ENCODE measurements at places on chromosomes 2 and 18. TPM values are rescaled to one million over a fixed set of nuclear protein-coding genes. Genes with fewer than 3 reads are reported as not detected.

DNA sequence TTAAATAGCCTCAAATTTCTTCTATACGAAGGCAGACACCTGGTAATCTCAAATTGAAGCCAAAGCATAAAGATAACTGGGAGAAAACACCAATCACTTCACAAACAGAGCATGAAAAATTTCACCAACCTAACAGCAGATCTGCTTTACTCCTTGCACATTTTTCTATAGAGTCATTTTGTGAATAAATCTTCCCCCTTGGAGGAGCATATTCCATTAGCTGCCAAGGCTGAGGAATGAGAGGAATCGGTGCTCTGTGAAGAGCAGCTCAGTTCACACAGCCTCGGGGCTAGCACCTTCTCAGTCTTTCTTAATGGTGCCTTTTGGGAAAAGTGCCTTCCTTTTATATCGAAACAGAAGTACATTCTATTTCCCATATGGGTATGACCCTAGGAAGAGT, 1313.7 kb upstream of the NRXN1 start:
- no peak for DNase-seq

DNA sequence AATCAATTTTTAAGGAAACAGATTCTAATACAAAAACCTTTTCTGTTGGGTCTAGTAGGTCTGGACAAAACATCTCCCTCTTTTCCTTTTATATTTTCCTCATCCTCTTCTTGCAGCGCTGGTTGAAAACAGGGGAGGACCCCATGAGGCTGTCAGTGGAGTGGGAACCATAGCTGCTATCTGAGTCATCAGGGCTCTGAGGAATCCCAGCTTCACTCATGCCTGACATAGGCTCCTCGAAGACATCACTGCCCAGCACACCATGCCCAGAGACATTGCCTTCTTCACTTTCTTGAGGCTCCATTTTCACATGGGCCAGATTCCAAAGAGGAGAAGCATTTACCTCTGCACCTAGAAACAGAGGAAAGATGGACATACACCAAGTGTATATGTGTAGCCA, 10.0 kb downstream of the SUPT7L start:
- no peak for DNase-seq

The SPC25 gene
- 51.6 TPM for total RNA-seq

- DNase-seq: no peak
These were observed 679 bp downstream of the TSGA10 start for GRCh38 chr2:99153921-99154604.

The TBC1D8 gene
- 0.50 TPM for total RNA-seq

The KCNG3 gene
- 0.12 TPM for total RNA-seq

- no peak for DNase-seq
These were observed 38.5 kb downstream of the EDAR start for GRCh38 chr2:108950369-108951135.

- DNase-seq: no peak
These were observed 639.7 kb downstream of the TDRD15 start for GRCh38 chr2:21763501-21763900.

DNA sequence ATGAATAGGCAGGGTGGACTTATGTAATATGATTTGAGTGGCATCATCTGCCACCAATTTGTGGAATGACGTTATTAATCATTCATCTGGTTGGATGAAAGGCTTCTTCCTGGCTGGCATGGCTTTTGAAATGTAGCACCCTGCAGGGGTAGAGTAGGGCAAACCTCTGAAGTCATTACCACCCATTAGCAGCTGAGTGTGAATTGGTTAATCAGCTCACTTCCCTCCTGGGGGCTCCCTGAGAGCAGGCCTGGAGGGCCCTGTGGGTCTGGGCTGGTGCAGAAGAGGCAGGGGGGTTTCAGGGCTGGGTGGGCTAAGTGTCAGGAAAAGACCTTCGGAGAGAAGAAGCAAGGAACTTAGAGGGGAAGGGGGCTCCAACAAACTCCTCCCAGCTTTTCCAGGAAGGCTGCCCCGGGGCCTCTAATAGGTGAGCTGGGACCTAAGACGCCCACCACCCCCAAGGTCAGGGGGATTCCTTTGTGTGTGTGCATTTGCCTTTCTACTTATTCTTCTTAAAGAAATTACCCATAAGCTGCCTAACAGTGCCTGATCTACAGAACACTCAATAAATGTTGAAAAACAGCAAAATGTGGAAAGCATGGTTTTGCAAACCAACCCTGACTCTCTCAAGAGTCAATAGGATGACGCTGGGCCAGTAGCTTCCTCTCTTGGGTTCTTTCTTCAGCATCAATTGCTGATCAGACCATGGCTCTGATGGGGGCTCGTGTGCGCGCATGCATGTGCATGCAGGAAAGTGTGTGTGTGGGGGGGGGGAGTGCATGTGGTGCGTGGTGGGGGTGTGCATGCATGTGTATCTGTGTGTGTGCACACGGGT, 49.7 kb upstream of the ZNF516 start:
- DNase-seq: no peak

DNA sequence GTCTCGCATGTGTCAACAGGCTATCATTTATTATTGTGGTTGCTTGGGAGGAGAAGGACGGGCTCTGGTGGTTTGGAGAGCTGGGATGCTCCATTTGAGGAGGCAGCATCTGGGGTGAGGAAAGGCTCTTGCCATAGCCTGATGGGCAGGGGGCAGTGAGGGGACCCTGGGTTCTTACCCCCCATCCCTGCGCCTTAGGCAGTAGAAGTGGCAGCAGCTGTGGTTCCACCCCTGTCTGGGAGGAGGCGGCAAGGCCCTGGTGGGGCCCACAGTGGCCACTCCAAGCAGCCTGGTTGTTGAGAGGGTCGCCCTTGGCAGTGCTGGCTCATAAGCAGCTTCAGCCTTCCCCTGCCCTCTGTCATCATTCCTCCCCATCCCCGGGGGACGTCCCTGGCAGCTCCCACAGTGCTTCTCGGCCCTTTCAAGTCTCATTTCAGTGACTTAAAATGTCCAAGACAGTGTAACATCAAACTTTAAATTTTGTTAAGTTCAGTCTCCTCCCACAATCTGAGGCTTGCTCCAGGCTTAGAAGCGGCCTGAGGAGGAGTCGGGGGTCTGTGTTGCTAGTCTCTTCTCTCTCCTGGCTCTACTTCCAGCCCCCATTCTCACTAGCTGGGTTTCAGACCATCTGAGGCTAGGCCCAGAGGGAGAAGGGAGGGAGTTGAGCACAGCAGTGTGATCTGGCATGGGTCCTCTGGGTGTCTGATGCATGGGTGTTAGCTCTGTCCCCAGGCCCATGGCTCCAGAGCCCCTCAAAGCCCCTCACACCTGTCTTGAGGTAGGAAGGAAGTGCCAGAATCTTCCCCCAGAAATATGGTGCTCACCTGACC, 34.9 kb upstream of the PTPN4 start:
- no peak for DNase-seq

GRCh38 chr18:5461041-5461440, 82.8 kb downstream of the EPB41L3 start:
- no peak for DNase-seq

Measured in activated CD4-positive, alpha-beta T cell treated with anti-CD3 and anti-CD28 coated beads, Interleukin-2, amount 10 ng/mL, durations not matched to agents 7 days and 5 days (primary cell).